ENCODE measurements at places on chromosomes 3 and 15.
A peak's percentile ranks its signal among the peaks of the same experiment; 100 is the strongest.

- DNase-seq = no peak
These were observed 9.0 kb downstream of the CCK start for GRCh38 chr3:42257007-42257406.

DNA sequence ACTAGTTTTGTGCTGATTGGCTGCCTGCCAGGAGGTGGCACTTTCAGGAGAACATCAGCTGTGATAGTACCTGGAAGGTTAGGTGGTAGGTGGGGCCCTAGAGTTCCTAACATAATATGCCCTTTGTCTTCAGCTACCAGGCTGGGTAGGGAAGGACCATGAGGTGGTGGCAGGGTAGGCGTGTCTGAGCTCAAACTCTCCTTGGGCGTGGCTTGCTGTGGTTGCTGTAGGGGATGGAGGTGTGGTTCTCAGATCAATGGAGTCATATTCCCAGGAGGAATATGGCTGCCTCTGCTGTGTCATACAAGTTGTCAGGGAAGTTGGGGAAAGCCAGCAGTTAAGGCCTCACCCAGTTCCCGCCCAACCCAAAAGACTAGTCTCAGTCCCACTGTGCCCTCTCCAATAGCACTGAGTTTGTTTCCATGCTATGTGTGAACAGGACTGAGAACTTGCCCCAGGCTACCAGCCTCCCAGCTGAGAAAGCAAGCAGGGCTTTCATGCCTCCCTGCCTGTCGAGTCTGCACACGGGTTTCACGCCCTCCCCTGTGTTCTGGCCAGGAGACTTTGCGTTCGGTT lies 107.7 kb downstream of the CHCHD4 start:
- DNase-seq = no peak

- DNase-seq = no peak
These were observed 36.7 kb upstream of the SECISBP2L start for GRCh38 chr15:49082960-49083359.

DNA sequence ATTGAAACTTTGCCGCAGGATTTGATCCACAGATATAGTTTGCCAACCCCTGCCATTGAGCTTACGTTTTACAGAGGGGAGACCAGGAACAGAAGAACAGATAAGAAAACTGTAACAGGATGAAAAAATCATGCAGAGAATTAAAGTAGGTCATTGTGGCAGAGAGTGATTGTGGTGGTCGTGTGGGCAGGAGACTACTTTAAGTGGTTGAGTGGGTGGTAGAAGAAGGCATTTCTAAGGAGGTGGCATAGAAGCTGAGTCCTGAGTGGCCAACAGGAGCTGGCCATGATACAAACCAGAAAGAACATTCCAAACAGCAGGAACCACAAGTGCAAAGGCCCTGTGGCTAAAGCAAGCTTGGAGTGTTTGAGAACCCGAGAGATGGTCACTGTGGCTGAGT lies 34.5 kb downstream of the COLQ start:
- DNase-seq = no peak

DNA sequence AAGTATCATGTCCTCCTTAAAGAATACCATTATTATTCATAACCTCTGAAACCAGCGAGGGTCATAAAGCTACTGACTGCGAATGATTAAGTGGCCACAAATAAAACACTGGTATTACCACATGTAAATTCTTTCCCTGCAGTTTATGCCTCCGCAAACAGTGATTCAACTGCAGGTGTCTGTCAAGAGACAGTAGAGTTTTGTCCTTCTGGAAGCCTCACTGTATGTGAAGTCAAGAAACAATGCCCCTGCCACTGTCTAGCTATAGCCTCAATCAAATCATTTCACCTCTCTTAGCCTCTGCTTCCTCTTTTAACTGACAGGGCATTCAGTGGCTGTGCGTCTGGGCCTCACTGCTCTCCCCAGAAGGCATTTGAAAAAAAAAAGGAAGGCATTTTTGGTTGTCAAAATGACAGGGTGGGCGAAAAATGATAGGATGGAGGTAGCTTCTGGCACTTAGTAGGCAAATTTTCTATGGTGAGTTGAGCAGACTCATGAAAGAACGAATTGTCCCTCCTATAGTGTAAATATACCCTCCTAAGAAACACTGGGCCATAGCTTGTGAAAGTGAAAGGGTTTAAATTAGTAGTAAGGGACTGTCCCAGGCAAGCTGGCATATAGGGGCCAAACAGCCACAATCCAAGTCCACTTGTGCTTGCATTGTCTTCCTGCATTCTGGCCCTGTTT lies 66.7 kb downstream of the FILIP1L start:
- DNase-seq = no peak

DNA sequence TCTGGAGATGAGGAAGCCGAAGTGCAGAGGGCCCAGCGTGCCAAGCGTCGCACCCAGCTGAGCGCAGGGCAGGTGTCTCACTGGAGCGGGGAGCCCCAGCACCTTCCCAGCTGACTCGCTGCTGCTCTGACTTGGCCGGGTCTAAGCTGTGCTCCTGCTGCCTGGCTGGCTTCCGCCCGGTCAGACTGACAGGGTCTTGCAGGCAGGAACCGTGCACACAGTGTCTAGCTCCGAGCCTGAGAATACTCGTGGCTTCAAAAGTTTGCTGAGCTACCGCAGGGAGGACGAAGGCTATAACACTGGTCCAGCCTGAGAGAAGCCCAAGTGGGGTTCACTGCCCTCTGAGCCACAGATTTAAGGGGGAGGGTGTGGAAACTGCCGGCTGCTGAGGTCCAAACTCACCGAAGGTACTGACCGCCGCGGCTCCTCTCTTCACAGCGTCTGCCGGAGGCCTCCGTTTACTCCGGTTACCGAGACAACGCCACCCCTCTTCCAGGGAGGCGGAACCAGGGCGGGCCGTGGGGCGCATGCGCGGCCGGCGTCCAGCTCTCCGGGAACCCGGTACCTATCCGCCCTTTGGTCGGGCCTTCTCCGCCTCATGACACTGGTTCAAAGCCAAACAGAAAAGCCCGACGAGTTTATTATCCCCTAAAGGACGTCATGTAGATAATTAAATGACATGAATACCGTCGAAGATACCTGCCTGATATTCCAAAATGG lies at the start of gene CFAP44:
Gene CFAP44 (minus strand): TSS at position 443 of the 720 bp plus-strand sequence. CDS start 7,829 bp downstream, outside the sequence.
- peak; percentile 67 for DNase-seq

- no peak for DNase-seq
These were observed 53.9 kb upstream of the HERC1 start for GRCh38 chr15:63887630-63888029.

DNA sequence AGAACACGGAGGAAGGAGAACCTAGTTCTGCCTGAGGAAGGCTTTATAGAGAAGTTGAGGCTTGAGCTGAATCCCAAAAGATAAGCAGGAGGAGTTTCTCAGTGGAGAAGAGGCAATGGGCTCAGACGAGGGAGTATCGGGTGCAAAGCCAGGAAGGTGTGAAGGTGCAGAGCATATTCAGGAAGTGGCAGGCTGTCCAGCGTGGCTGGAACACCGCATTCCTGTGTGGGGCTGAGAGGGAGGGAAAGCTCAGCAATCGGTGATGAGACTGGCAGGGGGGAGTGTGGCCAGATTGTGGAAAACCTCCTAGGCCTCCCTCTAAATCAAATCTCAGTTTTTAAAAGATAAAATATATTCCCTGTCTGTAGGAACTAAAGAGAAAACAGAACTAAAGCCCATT lies 63.0 kb downstream of the ARHGAP31 start:
- DNase-seq = no peak

DNA sequence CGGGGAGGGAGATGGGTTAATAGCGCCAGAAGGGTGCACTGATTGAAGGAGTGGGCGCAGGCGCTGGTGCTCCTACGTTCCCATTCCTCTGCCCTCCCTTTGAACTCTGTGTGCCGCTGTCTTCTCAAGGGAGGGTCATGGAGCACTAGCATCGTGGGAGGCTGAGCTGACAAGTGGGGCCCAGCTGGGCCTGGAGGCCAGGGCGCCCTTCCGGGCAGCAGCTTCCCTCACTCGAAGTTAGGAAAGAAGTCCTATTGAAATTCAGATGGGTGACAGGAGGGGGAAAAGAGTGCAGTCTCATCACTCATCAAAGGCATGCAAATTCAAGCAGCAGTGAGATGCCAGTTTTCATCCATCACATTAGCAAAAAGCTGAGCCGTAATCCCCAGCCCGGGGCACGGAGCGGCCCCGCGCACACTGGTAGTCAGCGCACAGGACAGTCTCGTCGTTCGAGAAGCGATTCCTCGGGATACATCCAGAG lies 128.2 kb downstream of the LRRK1 start:
- DNase-seq = no peak

DNA sequence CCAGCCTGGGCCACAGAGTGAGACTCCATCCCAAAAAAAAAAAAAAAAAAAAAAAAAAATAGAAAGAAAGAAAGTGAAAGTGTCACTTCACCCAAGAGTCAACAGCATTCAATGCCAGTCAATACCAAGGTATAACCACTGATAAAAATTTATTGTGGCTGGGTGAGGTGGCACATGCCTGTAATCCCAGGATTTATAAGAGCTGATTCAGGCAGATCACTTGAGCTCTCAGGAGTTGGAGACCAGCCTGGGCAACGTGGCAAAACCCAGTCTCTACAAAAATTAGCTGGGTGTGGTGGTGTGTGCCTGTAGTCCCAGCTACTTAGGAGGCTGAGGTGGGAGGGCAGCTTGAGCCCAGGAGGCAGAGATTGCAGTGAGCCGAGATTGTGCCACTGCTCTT lies 46.5 kb upstream of the PIK3CB start:
- DNase-seq = no peak

DNA sequence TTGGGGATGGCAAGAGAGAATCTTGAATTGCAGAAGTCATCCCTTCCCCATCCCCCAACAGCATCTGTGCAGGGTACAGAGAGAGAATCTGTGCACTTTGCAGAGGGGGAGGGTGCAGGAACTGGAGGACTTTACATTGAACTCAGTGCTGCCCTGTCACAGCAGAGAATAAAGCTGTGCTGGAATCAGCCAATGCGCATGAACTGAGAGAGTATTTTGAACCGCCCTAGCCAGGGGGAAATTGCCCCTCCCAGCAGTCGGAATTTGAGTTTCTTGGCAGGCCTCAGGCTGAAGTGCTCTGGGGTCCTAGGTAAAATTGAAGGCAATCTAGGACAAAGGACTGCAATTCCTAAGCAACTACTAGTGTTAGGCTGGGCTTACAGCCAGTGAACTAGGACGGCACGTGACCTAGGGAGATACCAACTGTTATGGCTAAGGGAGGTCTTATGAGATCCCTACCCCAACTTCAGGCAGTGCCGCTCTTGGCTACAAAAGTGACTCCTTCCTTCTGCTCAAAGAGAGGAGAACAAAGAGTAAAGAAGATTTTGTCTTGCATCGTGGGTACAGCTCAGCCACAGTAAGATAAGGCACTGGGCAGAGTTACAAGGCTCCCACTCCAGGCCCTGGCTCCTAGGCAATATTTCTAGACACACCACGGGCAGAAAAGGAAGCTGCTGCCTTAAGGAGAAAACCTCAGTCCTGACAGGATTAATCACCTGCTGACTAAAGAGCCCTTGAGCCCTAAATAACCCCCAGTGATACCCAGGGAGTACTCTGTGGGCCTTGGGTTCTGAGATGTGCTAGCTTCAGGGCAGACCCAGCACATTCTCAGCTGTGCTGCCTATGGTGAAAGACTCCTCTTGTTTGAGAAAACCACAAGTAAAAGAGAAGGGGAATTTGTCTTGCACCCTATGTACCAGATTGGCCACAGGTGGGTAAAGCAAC lies 300.5 kb upstream of the ALCAM start:
- no peak for DNase-seq

GRCh38 chr15:40843885-40844695 lies at the start of gene SPINT1:
Gene SPINT1, plus strand, starts transcription at chr15:40844048. Its CDS starts 507 bp downstream, at chr15:40844555.
- DNase-seq = peak; percentile 68

GRCh38 chr3:190586631-190587011 lies 72.7 kb downstream of the IL1RAP start:
- DNase-seq = peak; percentile 5

- no peak for DNase-seq
These were observed 14.8 kb downstream of the PPCDC start for GRCh38 chr15:75038231-75038630.

DNA sequence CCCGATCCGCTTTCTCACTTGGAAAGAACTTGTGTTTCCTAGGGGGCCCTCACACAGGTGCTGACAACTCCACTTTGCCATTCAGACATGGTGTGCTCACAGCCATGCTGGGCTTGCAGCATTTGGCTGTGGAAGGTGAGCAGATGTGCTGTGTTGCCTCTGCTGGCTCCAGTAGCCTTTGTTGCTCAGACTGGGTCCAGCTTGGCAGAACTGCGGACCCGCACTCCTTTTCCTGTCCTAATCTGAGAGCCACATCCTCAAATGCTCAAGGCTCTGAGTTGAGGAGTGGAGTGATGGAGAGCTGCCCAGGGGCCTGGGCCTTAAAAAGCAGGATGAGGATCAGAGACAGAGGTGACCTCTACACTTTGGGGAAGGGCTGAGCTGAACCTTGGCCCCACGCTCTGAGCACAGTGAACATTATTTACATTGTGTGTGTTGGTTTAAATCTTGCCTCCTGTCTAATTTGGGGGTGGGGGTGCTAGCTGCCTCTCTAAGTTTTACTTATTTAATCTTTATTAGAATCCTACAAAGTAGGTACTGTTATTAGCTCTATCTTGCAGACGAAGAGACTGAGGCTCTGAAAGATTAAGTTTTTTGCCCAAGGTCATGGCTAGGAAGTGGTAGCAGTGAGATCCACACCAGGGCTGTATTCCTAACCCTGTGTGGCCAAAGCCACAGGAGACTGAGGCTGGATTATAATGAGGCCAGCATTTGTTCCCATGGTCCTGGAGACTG lies 17.2 kb downstream of the ACOX2 start:
- DNase-seq = no peak

- no peak for DNase-seq
These were observed 12.4 kb downstream of the CACNA2D2 start for GRCh38 chr3:50491023-50491422.

DNA sequence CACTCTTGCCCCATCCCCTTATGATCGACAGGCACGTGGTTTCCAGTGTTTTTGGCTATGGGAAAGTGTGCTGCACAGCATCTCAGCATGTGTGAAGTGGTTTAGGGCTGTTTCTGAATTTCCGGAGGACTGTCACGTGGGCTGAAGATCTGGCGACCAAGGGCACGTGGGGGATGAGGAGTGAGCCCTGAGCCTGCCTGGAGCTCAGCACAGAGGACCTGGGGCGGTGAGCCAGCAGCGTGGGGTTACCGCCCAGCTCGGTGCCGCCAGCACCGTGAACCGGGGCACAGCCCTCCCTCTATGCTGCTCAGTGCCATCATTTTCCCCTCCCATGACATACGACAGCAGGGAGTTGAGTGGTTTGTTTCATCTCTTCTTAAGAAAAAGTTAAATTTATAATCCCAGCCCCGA lies 150.2 kb downstream of the DNAJB8 start:
- peak; percentile 81 for DNase-seq

DNA sequence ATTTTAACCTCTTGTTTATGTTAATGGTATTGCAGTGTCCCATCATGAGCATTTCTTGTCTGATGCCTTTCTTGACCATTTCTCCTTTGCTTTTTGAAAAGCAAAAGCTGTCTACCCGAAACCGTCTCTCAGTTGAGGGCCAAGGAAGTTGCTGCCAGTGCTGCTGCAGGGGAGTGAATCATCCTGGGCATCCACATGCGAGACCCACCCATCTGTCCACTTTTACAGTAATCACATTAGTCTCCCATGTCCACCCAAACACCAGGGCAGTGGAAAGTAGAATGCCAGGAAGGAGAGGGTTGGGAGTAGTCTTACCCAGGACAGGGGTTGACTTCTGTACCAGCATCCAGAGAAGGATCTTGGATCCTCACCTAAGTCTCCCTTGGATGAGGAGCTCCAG lies 48.6 kb upstream of the TEX264 start:
- no peak for DNase-seq
